ENCODE measurements at places on chromosomes 4 and X.
A peak's percentile ranks its signal among the peaks of the same experiment; 100 is the strongest.

DNA sequence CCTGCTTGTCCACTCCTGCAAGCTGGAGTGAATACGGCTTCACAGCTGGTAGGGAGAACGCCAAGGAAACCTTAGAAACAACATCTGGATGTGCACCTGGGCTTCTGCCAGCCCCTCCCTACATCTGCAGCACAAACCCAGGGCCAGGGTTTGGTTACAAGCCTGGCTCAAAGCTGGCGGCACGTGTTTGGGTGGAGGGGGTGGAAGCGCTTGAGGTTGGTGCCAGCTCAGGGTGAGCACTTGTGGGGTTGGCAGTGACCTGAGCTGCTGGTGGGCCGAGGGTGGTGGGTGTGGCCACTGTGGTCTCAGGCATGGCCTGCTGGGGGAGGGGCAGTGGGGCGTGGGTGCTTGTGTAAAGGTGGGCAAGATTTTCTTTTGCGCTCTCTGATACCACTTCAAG lies 15.6 kb downstream of the ELF4 start:
- DNase-seq: no peak

DNA sequence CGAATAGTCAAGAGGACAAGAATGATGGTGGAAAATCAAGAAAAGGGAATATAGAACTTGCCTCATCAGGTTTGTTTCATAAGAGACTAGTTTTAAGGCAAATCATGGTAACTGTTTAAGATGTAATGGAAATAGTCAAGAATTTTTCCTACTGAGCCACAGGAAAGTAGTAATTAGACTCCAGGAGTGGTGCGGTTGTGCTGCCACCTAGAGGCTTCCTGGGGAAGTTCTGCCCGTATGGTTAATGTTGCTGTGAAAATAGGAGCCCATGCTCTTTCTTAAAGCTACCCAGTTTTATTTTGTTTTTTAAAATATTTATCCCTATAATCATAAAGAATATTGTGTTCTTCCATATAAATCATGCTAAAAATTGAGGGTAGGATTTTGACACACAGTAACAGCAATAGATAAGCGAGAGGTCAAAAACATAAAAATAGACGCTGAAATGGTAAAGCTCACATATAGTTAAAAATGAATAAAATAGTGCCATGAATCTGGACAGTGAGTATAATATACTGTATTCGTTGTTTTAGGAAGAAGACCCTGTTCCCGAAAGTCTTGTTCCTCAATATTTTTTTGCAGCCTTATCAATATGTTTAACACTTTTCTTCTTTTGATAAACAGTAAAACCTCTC lies 87.0 kb downstream of the PHOX2B start:
- no peak for DNase-seq

- no peak for DNase-seq
Observed at GRCh38 chr4:181599134-181599533, 644.1 kb upstream of the TENM3 start.

- DNase-seq: no peak
Observed at GRCh38 chr4:186685767-186686183, 37.9 kb downstream of the FAT1 start.

DNA sequence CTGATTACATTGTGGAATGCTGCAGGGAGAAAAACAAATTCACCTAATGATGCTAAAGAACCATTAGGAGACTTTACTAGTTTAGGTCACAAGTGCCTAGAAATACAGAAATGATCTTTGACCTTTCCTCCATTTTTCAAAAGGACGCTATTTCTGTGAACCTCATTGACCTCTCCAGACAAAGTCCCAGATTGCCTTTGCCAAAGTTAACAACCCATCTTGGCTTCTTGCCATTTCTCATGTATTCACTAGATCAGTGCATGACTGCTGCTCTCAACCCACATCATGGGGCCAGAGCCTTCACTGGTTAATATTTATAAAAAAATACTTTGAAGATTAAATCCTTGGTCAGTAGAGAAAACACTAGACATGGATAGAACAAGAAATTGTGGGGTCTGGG lies 19.9 kb upstream of the AR start:
- no peak for DNase-seq

DNA sequence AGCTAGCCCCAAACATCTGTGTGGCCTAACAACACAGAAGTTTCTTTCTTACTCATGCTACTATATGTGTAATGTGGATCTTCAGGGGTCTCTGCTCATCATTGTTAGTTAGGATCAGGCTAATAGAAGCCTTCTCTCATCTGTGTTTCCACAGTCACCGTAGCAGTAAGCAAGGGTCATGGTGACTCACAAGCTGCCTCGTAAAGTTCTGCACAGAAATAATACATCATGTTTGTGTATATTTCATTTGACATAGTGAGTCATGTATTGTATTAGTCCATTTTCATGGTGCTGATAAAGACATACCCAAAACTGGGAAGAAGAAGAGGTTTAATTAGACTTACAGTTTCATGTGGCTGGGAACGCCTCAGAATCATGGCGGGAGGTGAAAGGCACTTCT lies 38.7 kb downstream of the SLC4A4 start:
- no peak for DNase-seq

DNA sequence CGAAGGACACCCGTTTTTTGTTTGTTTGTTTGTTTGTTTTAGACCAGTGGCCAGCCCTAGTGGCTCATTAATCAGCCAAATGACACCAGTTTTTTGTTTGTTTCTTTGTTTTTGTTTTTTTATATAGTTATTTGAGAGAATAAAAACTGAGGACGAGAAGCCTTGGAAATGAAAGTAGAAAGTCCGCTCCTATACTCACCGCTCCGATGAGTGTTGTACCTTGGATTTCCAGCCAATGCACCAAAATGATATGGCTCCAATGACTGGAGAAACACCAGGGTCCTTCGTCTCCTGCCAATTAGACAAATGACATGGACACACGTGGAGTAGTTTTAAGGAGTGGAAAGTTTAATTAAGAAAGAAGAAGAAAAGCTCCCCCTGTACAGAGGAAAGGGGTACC lies 87.9 kb downstream of the ZXDA start:
- no peak for DNase-seq

- DNase-seq: no peak
Observed at GRCh38 chrX:68112321-68112720, 321.0 kb downstream of the OPHN1 start.

DNA sequence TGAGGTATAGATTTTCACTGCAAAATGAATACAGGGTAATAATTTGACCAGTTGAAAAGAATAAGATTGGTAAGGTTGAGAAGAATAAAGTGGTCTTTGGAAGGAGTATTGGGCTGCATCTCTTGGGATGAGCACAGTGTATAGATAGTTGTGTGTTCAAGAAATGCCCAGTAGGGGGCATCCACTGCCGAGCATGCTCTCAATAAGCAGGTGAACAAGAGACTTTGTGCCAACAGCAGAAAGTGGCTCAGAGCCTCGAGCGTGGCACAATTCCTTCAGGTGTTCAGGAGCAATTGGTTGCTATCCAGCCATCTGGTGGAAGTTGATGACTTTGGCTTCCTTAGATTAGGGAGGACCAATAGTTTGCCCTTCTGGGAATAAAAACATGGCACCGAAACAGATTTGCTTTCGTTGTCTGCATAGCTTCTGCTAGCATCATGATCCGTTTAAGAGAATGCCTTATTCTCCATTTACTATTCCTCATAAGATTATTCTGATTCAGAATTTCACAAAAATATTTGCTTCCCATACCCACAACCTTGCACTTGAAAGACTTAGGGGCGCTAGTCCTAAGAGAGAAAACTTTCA lies 258.1 kb upstream of the NEIL3 start:
- no peak for DNase-seq

- DNase-seq: no peak
Observed at GRCh38 chrX:11210415-11210801, 82.8 kb upstream of the AMELX start.

DNA sequence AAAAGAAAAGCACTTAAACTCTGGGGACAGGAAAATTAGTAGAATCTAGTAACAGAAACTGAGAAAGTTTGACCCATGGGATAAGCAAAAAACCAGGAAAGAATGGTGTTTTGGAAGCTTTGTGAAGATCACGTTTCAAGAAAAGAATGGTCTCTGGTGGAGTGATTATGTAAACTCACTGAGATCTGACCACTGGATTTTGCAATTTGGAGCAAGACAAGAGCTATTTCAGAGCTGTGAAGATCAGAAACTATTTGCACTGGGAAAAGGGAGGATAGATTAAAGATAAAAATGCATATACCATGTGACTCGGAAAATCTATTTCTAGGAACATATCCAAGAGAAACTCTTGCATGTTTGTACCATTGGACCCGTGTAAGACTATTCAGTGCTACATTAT lies 4.3 kb downstream of the TMPRSS11D start:
- DNase-seq: no peak

GRCh38 chr4:54233697-54234496 lies 4.8 kb downstream of the PDGFRA start:
- peak; percentile 58 for DNase-seq

GRCh38 chr4:116328261-116328860 lies 757.0 kb downstream of the TRAM1L1 start:
- DNase-seq: no peak

DNA sequence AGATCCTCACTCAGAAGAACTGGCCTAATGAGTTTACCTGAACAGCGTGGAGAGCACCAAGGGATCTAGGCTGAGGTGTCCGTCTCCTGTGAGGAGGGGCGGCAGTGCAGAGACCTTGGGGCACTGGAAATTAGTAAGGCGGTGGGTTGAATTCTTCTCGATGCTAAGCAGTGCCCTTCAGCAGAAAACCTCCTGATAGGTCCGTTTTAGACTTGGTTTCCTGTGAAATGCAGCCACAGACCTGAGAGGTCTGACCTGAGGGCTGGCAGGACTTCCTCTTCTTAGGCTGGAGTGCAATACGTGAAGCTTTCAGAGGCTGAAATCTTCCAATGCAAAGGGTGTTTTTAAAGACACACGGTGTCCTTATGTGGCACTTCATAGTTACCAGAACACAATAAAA lies at the start of gene CLNK:
CLNK (minus strand) TSS at position 138 of the 400 bp plus-strand sequence. CDS start 16,899 bp downstream, outside the sequence.
- DNase-seq: no peak

DNA sequence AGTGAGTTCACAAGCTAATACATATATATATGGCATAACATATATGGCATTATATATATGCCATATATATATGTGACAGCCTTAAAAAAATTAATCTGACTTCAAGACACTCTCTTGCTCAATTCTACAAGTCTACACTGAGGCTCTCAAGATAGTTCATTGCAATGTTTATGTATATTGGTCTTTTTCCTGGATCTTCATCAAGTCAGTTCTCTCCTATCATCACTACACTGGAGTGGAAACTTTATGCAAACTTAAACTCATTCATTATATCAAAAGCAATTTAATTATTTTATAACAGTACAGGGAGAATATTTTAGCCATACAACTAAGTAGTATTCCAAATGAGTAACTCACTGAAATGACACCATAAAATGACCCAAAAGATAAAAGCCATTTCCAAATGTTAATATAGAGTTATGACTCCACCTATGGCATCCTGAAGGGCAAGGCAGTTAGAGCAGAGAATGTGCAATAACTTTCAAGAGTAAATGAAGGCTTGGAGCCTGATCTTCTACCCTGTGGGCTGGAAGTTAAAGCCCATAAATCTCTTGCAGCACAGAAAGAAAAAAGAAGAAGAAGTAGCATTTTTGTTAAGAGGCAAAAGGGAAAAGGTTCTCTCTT lies 176.3 kb upstream of the SLIT2 start:
- no peak for DNase-seq

GRCh38 chr4:78612398-78613178 lies 61.0 kb downstream of the ANXA3 start:
- DNase-seq: no peak

- no peak for DNase-seq
Observed at GRCh38 chr4:138255917-138256597, 13.9 kb upstream of the SLC7A11 start.

Measured in activated CD4-positive, alpha-beta T cell treated with anti-CD3 and anti-CD28 coated beads for 1 hour (primary cell).